DND-41 (cell line): ENCODE measurements at places on chromosomes 7 and 10.
A peak's percentile ranks its signal among the peaks of the same experiment; 100 is the strongest.

GRCh38 chr7:25014756-25015155 is 34.8 kb upstream of the OSBPL3 start:
- no peaks in the 10 kb centered on the region for H3K4me1 ChIP-seq
- no peak overlapping the region for H3K27ac ChIP-seq
- no peaks in the 10 kb centered on the region for H3K27me3 ChIP-seq
- no peaks in the 10 kb centered on the region for H3K36me3 ChIP-seq

- H3K27me3 ChIP-seq = no peaks in the 10 kb centered on the region
- no peak overlapping the region for H3K4me3 ChIP-seq
- H3K27ac ChIP-seq = no peak overlapping the region
Observed at GRCh38 chr10:94757916-94758315, 4.6 kb upstream of the CYP2C19 start.

DNA sequence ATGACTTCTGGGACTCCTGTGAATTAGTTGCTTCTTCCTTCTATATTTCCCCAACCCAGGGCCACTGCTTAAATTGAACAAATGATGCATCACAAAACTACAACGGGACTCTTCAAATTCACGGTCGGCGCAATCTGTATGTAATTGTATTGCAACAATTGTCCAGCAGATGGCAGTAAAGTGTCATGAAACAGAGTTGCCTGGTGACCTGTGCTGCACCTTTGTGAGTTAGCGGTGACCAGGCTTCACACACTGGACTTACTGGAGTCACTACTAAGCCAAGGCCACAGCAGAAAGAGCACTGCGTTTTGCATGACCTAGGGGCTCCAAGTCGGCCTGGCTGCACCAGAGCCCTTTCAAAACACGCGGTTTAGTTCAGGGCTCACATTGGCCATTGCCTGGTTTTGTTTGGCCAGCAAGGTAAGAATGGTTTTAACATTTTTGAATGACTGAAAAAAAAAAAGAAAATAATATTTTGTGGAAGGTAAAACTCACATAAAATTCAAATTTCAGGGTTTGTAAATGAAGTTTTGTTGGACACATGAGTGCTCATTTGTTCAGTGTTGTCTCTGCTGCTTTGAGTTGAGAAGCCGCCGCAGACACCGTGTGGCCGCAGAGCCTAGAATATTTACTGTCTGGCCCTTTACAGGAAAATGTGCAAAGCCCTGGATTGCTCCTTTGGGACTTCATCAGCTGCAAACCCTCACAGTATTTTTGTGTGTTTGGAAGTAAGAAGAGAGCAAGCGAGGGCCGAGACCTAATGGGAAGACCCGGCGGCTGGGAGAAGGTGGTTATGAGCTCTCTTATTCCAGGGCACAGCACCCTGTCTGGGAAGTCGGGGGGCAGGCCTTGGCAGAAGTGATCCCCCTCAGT is 23.2 kb upstream of the ZNF32 start:
- DNase-seq = peak; percentile 50
- no peak overlapping the region for H3K27ac ChIP-seq
- H3K27me3 ChIP-seq = peaks cover 11% of the 10 kb centered on the region

- DNase-seq = no peak
- H3K4me3 ChIP-seq = no peak overlapping the region
- peaks cover 8% of the 10 kb centered on the region for H3K27me3 ChIP-seq
- H3K27ac ChIP-seq = no peak overlapping the region
- no peaks in the 10 kb centered on the region for H3K36me3 ChIP-seq
Observed at GRCh38 chr7:103706805-103707204, 260.8 kb upstream of the SLC26A5 start.

- H3K27me3 ChIP-seq = no peaks in the 10 kb centered on the region
- H3K4me3 ChIP-seq = no peak overlapping the region
- no peak for DNase-seq
- no peaks in the 10 kb centered on the region for H3K4me1 ChIP-seq
- H3K36me3 ChIP-seq = no peaks in the 10 kb centered on the region; the same call in 1 of the 2 replicates
- H3K27ac ChIP-seq = no peak overlapping the region
Observed at GRCh38 chr7:33392148-33392547, 262.8 kb downstream of the BBS9 start.

DNA sequence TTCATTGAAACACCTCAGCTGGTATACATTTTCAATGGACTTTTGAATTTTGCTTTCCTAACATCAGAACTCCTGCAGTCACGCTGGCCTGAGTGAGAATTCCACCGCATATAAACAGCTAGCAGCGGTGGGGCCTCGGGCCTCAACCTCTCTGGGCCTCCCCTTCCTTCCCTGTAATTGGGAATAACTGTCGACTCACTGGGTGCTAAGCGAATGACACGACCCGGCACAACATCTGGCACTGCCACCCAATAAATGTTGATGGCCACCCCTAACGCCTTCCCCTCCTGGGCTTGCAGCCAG is 670 bp downstream of the RCC1L start:
- no peaks in the 10 kb centered on the region for H3K27me3 ChIP-seq
- H3K27ac ChIP-seq = peak overlapping the region; percentile 75
- no peak for DNase-seq

GRCh38 chr10:30029164-30029871 is 30.1 kb downstream of the JCAD start:
- no peaks in the 10 kb centered on the region for H3K36me3 ChIP-seq
- no peak overlapping the region for H3K27ac ChIP-seq
- DNase-seq = no peak
- no peak overlapping the region for H3K4me3 ChIP-seq

- no peak overlapping the region for H3K27ac ChIP-seq
- no peaks in the 10 kb centered on the region for H3K36me3 ChIP-seq
- H3K27me3 ChIP-seq = no peaks in the 10 kb centered on the region
- H3K4me3 ChIP-seq = no peak overlapping the region
Observed at GRCh38 chr10:13039761-13040160, 38.2 kb upstream of the CCDC3 start.

GRCh38 chr10:344582-345200 is 209.4 kb downstream of the ZMYND11 start:
- no peak overlapping the region for H3K27ac ChIP-seq
- no peaks in the 10 kb centered on the region for H3K36me3 ChIP-seq
- no peaks in the 10 kb centered on the region for H3K4me1 ChIP-seq
- no peaks in the 10 kb centered on the region for H3K27me3 ChIP-seq
- H3K4me3 ChIP-seq = no peak overlapping the region

DNA sequence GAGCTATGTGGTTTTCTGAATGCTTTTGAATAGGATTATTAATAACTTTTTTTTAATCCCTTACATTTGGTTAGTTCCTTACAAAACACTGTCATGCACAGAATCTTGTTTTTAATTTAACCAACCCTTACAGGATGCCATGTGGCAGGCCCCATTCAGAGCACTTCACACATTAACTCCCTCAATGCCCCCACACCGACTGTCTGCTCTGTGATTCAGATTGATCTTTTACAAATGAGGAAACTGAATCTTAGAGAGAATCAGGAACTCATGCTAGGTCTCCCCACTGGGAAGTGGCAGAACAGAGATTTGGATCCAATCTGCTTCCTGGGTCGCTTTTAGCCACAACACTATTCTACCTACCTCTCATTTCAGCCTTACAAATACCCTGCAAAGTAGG is 195.8 kb upstream of the NPVF start:
- peaks cover 8% of the 10 kb centered on the region for H3K27me3 ChIP-seq
- DNase-seq = no peak
- no peak overlapping the region for H3K4me3 ChIP-seq
- no peak overlapping the region for H3K27ac ChIP-seq

DNA sequence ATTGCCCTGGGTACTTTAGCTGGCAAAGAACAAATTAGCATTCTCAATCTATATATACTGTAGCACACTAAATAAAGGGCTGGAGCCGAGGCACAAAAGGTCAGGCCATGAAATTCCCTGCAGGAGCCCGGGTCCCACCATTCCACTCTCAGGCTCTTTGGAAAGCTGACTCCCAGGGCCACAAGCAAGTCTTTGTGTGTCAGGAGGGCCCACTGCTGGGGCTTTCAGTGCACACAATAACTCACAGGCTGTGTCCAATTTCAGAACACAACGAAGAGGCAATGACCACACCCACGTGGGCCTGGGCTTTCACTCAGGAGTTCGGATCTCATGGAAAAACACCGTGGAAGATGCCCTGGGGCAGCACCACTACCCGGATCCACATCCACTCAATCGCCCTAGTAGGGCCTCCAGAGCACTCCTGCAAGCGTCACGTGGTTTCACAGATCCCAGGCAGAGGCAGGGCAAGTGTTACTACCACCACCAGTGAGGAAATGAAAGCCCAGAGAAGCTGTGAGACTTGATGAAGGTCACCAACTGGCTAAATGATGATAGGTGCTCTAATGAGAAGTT is 60.3 kb downstream of the COBL start:
- no peaks in the 10 kb centered on the region for H3K4me1 ChIP-seq
- no peak for DNase-seq
- peaks cover 5% of the 10 kb centered on the region for H3K27me3 ChIP-seq
- H3K4me3 ChIP-seq = no peak overlapping the region
- H3K27ac ChIP-seq = no peak overlapping the region

DNA sequence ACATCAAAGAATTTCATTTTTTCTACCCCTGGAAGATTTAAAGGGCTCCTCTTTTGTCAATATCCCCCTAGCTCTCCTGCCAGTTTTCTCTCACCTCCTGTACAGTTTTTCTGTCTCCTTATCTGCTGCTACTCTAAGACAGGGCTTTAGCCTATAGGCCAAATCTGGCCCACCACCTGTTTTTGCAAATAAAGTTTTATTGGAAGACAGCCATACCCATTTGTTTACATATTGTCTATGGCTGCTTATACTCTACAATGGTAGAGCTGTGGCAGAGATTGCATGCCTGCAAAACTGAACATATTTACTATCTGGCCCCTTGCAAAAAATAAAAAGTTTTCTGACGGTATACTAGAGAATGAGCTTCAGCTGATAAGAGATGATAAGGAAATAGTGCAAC is 37.4 kb upstream of the GARS1 start:
- no peak overlapping the region for H3K4me3 ChIP-seq
- DNase-seq = no peak
- H3K36me3 ChIP-seq = peaks cover 6% of the 10 kb centered on the region; the same call in 1 of the 2 replicates

DNA sequence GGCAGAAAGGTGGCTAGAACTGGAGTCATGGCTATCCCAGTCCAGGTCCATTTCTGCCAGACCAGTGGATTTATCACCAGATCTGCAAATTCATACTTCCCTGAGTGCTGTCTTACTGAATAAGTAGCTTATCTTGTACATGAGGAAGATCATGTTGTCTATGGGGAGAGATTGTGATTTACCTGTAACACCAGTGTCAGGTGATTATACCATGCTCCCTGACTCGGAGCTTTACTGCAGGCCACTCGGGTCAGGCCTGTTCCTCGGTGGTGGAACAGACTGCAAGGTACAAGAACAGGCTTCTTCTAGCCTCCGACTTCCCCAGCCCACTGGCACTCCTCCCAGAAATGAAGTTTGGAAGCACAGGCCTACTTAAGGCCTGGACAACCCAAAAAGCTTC is 42.6 kb upstream of the DLG5 start:
- no peak overlapping the region for H3K4me3 ChIP-seq
- no peak for DNase-seq
- H3K27ac ChIP-seq = no peak overlapping the region
- H3K36me3 ChIP-seq = no peaks in the 10 kb centered on the region; the same call in 1 of the 2 replicates
- H3K27me3 ChIP-seq = no peaks in the 10 kb centered on the region
- peaks cover 9% of the 10 kb centered on the region for H3K4me1 ChIP-seq

GRCh38 chr10:24681572-24682088 is 42.1 kb downstream of the ARHGAP21 start:
- peaks cover 2% of the 10 kb centered on the region for H3K36me3 ChIP-seq
- DNase-seq = no peak
- no peak overlapping the region for H3K4me3 ChIP-seq
- no peaks in the 10 kb centered on the region for H3K27me3 ChIP-seq
- no peak overlapping the region; the same call in 1 of the 2 replicates for H3K27ac ChIP-seq
- 0 out of 2 replicates have a peak, but pooled peaks cover 3% of the 10 kb centered on the region for H3K4me1 ChIP-seq

DNA sequence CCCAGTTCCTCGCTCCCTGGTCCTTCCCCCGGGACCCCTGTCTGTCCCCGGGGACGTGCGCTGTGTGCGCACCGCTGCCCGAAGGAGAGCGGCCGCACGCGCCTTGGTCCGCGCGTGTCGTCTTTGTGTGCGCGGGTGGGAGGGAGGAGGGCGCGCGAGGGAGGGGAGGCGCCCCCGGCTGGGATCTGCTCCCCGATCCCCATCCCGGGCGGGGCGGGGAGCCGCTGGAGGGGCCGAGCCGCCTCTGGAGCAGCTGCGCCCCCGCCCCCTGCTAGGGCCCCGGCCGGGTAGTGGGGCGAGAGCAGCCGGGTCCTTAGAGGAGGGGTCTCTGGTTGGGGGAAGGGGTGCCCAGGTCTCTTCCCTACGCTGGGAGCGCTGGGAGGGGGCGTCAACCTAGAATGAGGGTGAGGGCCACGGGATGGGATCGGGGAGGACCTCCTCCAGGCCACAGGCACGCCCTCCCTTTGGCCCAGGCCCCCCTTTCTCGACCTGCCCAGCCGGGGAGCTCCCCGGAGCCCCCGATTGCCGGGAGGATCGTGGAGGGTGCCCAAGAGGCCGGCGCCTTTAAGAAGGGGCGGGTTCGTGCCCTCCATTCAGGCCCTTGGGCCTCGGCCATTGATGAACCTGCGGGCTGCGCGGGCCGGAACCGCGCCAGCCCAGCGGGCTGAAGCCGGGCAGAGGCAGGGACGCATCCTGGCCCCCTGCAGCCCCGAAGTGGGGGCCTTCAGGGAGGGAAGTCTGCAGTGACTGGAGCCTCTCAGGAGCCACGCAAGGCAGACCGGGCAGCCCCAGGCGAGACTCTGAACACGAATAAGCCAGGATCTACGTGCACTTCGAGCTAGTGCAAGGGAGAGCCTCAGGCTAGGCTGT is 678 bp downstream of the SH2B2 start:
- no peaks in the 10 kb centered on the region for H3K36me3 ChIP-seq
- no peak for DNase-seq
- H3K27ac ChIP-seq = peak overlapping the region; percentile 27; the same call in 1 of the 2 replicates

- H3K27me3 ChIP-seq = peaks cover 20% of the 10 kb centered on the region
- H3K36me3 ChIP-seq = no peaks in the 10 kb centered on the region
- no peak overlapping the region for H3K4me3 ChIP-seq
- H3K4me1 ChIP-seq = peaks cover 3% of the 10 kb centered on the region; the same call in 1 of the 2 replicates
Observed at GRCh38 chr10:437698-438490, 251.6 kb downstream of the DIP2C start.

GRCh38 chr10:129568583-129569344 is 101.7 kb downstream of the MGMT start:
- no peaks in the 10 kb centered on the region for H3K4me1 ChIP-seq
- peak; percentile 10 for DNase-seq
- H3K27me3 ChIP-seq = no peaks in the 10 kb centered on the region
- H3K36me3 ChIP-seq = peaks cover 8% of the 10 kb centered on the region
- H3K27ac ChIP-seq = no peak overlapping the region

DNA sequence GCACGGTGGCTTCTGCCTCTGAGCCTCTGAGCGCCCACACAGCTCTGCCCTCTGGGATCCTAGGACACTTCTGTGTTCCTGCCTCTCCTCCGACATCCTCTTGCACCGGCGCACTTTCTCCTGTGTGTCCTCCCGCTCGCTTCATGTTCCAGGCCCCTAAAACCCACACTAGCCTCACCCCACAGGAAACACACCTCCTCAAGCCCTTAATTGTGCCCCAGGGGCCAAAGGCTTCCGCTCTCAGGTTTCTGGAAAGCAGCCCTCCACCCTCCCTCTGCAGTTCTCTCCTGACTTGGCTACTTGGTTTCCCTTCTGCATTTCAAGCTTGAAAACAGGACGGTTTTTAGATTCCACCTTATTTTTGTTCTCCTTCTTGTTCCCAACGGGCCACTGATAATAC is 7.3 kb downstream of the GFRA1 start:
- H3K36me3 ChIP-seq = no peaks in the 10 kb centered on the region
- H3K27me3 ChIP-seq = no peaks in the 10 kb centered on the region
- no peaks in the 10 kb centered on the region for H3K4me1 ChIP-seq
- H3K4me3 ChIP-seq = no peak overlapping the region
